ENCODE measurements at places on chromosomes 5 and 9.

GRCh38 chr5:83255268-83255667 lies 177.9 kb downstream of the XRCC4 start:
- no peak for DNase-seq

- no peak for DNase-seq
Observed at GRCh38 chr5:6760686-6761085, 47.5 kb downstream of the TENT4A start.

GRCh38 chr5:1039210-1039548 lies 30.6 kb downstream of the NKD2 start:
- no peak for DNase-seq

DNA sequence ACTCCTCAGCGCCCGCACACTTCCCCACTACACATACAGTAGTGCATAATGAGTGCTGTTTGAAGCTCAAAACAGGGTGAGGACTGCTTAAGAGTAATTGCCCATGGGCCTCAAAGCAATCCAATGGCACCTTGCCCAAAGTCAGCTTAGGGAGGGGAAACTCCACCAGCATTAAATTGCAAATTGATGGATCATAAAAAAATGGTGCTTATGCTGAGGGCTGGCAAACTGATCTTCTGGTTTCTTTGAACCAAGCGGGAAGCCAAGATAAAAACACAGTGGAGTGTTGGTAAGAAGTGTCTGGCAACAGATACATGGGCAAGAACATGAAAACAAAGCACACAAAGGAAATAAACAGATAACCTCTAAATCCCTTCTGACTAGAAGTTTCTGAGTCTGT lies 28.0 kb downstream of the TLE1 start:
- DNase-seq: no peak

- no peak for DNase-seq
Observed at GRCh38 chr9:121735065-121735792, 83.8 kb downstream of the DAB2IP start.

- no peak for DNase-seq
Observed at GRCh38 chr5:6814816-6815215, 101.6 kb downstream of the TENT4A start.

DNA sequence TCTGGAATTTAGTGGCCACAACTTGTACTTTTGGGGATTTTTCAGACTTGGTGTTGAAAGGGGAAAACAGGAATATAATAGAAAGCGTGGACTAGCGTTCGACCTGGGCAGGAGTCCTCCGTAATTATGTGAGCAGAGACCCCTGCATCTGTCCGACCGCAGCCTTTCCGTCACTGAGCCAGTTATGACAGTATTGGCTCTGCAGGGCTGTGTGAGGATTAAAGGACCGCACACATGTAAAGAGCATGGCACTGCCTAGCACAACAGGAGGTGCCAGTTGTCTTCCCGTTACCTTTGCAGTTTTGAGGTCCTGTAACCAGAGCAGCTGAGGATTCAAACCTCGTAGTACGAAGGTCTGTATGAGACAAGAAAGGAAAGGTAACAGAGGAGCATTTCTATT lies 1.2 kb downstream of the B4GALT7 start:
- no peak for DNase-seq

DNA sequence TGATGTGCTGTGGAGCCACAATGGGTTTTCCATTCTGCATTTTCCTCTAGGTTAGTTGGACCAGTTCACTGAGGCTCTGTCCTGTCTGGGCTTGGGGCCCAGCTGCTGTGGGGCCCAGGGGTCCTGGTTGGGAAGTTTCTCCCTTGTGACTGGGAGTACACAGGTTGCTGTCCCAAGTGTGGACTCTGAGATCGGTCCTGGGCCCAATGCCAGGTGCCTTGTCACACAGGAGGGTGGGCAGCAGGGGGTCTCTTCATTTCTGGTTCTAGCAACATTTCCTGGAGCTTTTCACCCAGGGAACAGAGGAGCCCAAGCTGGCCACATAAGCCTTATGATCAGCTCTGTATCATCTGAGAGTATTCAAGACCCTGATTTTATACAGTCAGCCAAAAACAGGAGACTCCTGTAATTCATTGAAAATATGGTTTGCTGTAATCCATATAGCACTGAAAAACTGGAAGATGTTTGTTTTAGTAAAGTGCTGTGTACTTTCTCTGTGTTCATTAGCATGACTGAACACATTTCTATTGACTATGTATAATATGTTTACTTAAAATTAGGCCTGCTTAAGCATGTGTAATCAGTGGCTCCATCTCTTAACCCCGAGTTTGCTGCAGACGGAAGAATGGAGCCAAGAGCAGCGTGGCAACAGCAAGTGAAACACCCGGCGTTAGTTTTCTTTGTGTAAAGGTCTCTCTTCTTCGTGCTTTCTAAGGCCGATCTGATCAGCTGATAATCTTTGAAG lies 62.5 kb downstream of the MVB12B start:
- DNase-seq: no peak

- no peak for DNase-seq
Observed at GRCh38 chr5:108437425-108437824, 55.5 kb upstream of the FBXL17 start.

GRCh38 chr5:9337928-9338595 lies 207.8 kb downstream of the SEMA5A start:
- no peak for DNase-seq

DNA sequence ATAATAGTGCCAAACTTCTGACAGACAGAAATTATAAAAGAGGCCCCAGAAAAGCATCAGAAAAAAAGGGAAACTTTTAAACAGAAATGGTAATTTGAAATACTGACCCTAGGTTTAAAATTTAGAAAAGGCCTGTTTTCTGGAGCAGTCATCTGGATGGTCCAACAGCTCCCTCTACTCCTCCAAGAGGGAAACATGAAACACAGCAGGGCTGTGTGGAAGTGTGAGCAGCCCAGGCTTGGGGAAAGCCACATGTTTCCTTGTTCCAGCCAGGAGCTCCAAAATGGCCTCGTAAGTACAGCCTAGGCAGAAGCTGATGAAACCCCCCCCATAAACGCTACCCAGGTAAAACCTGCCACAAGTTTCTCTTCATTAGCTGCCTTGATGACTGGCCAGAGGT lies 499.3 kb upstream of the ADAMTS16 start:
- no peak for DNase-seq
